Omental fat pad (tissue), 4 donors: ENCODE measurements at places on chromosomes 12 and 14. TPM values are rescaled to one million over a fixed set of nuclear protein-coding genes. Genes with fewer than 3 reads are reported as not detected.
A peak's percentile ranks its signal among the peaks of the same experiment; 100 is the strongest.

MGP gene
- 836 TPM for total RNA-seq

GNB3 gene
- total RNA-seq, result 2.0 TPM

DNA sequence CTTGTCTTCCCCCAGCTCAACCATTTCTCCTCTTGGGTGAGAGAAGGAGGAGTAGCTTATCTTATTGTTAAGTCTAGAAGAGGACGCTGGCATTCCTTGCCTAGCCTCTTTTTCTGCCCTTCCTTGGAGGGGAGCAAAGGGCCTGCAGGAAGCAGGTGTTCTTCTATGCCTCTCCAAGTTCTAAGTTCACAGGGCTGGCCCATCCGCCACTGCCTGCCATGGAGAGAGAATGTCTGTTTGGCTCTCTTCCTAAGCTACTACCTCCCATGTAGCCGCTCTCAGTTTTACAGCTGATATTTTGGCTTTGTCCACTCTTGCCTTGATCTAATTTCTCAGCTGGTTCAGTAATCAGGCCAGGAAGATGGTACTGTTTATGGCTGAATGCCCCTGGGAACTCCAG lies 201.2 kb downstream of the NTF3 start:
- no peak for DNase-seq

GRCh38 chr12:98418357-98419075 lies 96.9 kb upstream of the TMPO start:
- peak; percentile 59 for DNase-seq

GRCh38 chr12:54159589-54159988 lies 29.2 kb downstream of the SMUG1 start:
- DNase-seq, result no peak

DNA sequence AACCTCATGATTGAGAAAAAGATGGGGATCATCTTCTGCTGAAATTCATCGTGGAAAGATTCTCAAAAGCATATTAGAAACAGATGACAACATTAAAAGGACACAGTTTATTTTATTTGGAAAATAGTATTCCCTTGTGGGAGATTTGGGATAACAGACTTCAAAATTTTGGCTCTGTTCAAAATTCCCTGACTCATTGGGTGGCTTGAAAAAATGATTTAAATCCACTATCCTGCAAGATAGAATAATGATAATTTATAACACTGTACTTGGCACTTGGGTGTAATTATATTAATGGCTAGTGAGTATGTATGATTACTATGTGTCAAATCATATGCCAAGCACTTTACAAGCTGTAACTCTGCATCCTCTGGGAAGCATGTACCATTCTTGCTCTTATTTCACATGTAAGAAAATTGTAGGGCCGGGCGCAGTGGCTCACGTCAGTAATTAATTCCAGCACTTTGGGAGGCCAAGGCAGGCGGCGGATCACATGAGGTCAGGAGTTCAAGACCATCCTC lies 128.8 kb downstream of the LMNTD1 start:
- no peak for DNase-seq

GRCh38 chr12:13534645-13535398 lies 338.3 kb downstream of the EMP1 start:
- DNase-seq, result peak; percentile 83

GRCh38 chr14:41457393-41457792 lies 149.3 kb upstream of the LRFN5 start:
- no peak for DNase-seq

DNA sequence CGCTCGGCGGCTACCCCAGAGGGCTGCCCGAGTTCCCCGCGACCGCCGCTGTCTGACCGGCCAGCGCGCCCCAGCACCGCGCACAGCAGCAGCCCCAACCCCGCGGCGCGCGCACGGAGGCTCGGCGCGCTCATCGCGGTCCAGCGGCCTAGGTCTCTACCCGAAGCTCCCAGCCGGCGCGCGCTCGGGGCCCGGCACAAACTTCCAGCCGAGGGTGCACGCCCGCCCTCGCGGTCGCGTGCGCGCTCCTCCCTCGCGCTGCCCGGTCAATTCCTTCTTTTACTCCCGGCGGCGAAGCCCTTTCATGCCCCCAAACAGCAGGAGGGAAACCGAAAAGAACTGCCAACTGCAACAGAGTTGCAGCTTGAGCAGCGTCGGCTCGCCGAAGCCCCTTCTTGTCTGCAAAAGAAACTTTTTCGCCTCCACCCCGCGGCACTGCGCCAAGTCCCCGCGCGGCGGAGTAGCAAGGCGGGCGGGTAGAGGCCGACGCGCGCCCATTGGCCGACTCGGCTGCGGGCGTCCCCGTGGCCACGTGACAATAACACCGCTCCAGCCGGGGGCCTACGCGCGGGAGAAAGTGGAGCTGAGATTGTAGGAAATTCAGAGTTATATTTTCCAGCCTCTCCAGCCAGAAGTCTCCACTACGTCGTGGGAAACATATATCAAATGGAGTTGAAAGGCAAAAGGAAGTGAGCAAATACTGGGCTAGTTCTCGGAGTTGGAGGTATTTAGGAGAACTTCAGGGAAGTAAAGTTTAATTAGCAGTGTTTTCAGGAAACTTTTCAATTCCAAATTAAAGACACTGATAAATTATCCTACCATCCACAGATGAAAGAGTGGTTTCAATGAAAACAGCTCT lies at the start of gene LRIG3:
Gene LRIG3 (minus strand): TSS at position 403 of the 859 bp plus-strand sequence. CDS start 269 bp downstream, at position 134.
- peak; percentile 62 for DNase-seq
